ENCODE measurements at places on chromosomes 4 and X.

DNA sequence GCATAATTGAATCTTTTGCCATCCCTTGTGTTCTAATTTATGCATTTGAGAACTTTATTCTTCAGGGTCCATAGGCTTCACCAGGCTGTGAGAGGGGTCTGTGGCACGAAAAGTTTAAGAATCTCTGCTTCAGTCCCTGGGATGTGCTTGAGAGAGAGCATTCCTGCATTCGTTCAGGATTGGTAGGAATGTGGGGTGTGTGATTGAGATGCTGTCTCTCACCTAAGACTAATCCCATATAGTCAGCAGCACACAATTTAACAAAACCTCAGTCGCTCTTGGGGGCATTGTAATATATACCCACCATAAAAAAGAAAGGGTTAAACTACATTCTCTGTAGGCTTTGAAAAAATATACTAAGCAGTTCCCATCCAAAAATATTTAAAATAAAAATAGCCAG lies 41.7 kb downstream of the PTTG2 start:
- DNase-seq, result no peak

DNA sequence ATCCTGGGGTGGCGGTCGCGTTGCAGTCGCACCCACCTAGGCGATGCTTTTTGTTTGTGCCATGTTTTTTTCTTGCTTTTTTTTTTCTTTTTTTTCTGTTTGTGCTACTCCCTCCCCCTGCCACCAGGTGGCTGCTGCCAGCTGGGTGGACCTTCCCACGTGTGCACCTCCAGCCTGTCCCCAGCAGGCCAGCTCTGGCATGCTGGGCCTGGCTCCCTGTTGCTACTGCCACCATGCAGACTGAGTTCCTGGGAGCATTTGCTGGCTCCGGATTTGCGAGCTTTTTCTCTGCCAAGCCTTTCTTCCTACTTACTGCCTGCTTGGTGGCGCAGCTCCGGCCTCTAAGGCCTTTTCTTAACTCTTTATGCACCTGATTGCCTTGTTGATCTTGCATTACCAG lies 161.2 kb upstream of the WDFY3 start:
- DNase-seq, result peak; percentile 20

GRCh38 chr4:91990726-91991125 lies 313.0 kb upstream of the GRID2 start:
- no peak for DNase-seq

GRCh38 chrX:40285876-40286275 lies 188.1 kb upstream of the BCOR start:
- no peak for DNase-seq

- no peak for DNase-seq
These were observed 99.8 kb downstream of the ARSF start for GRCh38 chrX:3141031-3141430.

- DNase-seq, result no peak
These were observed 26.0 kb upstream of the C4orf50 start for GRCh38 chr4:6044276-6044675.

DNA sequence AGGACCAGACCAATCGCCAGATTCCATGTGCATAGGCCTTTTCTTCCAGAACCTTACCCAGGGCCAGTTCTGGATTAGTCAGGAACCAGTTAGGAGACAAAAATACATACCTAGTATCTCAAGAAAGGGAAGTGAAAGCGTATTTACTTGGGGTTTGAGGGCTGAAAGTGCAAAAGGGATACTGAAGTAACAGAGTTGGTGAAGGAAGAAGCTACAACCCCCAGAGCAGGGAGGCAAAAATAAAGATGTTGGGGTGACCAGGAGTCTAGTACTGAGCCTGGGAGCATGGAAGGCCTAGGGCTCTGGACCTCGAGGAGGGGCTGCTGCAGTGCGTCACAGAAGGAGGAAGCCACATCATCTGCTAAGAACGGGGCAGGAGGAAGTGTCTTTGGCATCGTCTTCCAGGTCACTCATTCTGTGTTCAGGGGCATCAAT lies 38.3 kb downstream of the TKTL1 start:
- no peak for DNase-seq

- no peak for DNase-seq
These were observed 159.3 kb downstream of the BCOR start for GRCh38 chrX:39938466-39938865.

GRCh38 chr4:72300126-72300525 lies 268.3 kb downstream of the NPFFR2 start:
- DNase-seq, result no peak

GRCh38 chr4:78754872-78755271 lies 21.3 kb upstream of the BMP2K start:
- DNase-seq, result no peak

GRCh38 chr4:167109859-167110258 lies 124.4 kb downstream of the SPOCK3 start:
- no peak for DNase-seq

- DNase-seq, result no peak
These were observed 31.6 kb upstream of the MAML3 start for GRCh38 chr4:140185412-140186081.

DNA sequence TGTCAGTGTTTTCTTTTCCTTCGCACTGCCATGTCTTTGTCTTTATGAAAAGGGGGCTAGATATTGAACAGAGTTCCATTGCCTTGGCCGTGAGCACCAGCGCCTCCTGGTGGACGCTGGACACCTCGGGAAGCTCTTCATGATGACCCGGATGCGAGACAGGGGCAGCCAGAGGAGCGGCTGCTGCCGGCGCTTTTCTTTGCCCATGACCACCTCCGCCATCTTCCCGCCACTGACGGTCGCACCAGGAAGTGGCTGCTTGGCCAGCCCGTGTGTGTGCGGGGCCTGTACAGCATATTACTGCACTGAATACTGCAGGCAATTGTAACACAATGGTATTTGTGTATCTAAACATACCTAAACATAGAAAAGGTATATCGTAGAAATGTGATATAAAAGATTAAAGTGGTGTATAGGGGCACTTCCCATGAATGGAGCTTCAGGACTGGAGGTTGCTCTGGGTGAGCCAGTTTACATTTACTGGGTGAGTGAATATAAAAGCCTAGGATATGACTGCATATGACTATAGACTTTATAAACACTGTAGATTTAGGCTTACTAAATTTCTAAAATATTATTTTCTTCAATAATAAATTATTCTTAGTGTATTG lies 15.8 kb upstream of the GRIA2 start:
- peak; percentile 46 for DNase-seq

DNA sequence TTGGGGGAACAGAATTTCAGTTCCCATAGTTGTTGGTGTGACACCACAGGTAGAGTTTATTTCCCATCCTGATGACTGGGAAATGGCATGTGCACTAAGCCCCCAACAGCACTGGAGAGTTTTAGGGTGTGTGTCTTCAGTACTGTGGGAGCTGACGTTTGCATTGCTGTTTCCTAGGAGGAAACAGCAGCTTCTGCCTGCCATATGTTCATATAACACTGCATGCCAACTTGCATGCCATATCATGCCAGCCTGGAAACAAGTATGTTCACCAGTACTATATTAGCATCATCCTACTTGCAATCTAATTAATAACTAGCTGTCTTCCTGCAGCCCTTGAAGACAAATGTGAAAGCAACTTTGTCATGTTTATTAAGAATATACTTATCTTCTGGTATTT lies 58.2 kb downstream of the NAA11 start:
- DNase-seq, result no peak

GRCh38 chr4:40910706-40911105 lies 161.0 kb downstream of the NSUN7 start:
- no peak for DNase-seq

DNA sequence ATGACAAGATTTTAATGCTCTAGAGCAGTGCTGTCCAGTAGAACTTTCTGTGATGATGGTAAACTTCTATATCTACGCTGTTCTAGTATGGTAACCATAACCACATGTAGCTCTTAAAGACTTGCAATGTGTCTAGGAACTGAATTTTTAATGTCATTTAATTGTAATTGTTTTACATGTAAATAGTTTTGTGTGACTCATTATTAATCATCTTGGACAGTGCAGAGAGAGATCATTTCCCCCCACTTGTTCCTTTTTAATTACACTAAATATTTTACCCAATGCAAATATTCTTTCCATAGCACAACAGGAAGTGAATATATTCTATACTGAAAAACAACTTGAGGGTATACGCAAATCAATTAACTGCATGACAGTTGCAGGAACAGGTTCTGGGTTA lies 5.8 kb downstream of the ATG4A start:
- no peak for DNase-seq

DNA sequence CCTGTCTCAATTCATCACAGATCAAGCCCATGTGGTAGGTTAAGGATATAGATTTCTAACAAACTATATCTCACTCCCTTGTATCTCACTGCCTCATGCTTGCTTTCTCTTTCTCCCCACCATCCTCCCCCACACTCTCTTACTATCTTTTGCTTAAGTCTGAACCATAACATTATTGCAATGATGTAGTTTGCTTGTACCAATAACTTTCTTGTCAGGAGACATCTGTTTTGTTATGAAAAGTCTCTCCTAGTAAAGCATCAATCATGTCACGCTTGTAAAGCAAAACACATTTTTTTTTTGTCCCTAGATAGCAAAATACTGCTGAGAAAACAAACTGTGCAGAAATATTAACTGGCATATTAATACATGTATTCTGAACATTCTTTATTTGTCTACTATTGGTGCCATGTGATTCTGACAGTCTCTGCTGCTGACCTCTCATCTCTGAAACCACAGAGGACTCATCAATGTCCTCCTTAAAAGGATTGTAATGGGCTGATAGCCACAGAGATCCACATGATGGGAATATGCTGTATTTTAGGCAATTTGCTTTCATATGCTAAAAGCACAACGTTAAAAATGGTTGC lies 217.5 kb downstream of the VEGFC start:
- no peak for DNase-seq

GRCh38 chr4:10334506-10335028 lies 122.7 kb downstream of the ZNF518B start:
- DNase-seq, result no peak

DNA sequence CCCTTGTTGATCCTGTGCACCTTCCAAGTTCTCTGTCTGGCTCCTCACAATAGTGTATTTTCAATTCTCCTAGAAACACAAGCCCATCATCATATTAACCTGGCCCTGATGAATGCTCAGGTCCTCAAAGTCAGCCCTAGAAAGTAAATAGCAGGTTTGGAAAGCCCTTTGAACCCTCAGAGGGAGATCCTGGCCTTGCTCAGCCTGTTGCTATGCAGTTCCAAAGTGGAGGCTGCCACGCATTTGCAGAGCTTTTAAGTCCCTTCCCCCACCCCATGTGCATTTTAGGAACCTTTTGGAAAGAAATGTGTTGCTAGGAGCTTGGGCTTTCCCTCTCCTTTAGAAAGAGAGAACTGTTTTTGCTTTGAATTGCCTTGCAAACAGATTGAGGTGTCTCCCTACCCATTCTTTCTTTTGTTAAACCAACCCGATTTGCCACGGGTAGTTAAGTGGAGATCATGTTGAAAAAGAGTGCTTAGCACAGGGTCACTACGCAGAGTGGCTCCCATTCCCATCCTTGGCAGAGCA lies 12.2 kb downstream of the MAMLD1 start:
- no peak for DNase-seq

GRCh38 chrX:85303544-85303943 lies 59.8 kb downstream of the ZNF711 start:
- no peak for DNase-seq

- no peak for DNase-seq
These were observed 39.1 kb upstream of the UCP1 start for GRCh38 chr4:140607852-140608251.

GRCh38 chr4:162978398-162978797 lies 188.3 kb downstream of the NAF1 start:
- no peak for DNase-seq

Data from erythroblast (primary cell).